ENCODE measurements at places on chromosomes 6 and 20. TPM values are rescaled to one million over a fixed set of nuclear protein-coding genes. Genes with fewer than 3 reads are reported as not detected.

The C6orf58 gene
- not detected for total RNA-seq

DNA sequence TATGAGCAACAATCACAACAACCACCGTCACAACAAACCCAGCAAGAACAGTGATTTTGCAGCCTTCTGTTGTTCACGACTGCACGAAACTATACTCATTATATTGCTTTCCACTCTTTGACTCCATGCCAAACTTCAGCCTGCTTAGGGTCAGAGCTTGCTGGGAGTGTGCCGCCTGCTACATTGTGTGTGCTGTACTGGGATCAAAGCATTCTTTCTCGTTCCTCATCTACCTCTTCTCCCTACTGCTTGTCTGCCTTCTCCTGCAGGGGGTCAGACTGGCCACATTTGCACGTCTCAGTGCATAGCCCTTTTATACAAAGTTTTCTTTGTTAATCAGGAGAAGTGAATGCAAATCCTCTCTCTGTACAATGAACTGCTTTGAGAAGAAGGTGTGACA lies 401.6 kb upstream of the CITED2 start:
- DNase-seq = no peak

- no peak for DNase-seq
Observed at GRCh38 chr6:5851261-5851757, 155.4 kb downstream of the NRN1 start.

GRCh38 chr20:60036746-60037499 lies 78.7 kb downstream of the CDH26 start:
- peak; percentile 45 for DNase-seq

The WDR27 gene
- total RNA-seq = 28.3 TPM

GRCh38 chr6:16481697-16482399 lies 243.5 kb downstream of the GMPR start:
- no peak for DNase-seq

GRCh38 chr20:20399531-20400500 lies 31.9 kb downstream of the INSM1 start:
- DNase-seq = no peak

GRCh38 chr6:164164876-164165275 lies 750.4 kb downstream of the QKI start:
- no peak for DNase-seq

The SCGN gene
- total RNA-seq = not detected

DNA sequence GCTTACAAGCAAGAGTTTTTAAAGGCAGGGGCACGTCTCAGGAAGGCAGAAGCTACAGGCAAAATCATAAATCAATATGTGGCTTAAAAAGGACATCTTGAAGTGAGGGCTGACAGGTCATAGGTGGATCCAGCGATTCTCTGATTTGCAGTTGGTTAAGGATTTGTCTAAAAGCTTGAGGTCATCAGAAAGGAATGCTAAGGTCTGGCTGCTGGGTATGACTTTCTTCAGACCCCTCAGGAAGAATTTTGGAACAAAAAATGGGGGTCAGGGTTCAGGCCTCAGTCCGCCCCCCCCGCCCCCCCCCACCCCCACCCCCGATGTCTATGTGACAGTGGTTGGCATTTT lies 261.9 kb downstream of the CDH4 start:
- DNase-seq = no peak

The TMEM244 gene
- total RNA-seq = not detected

GRCh38 chr20:50834599-50835005 lies 39.7 kb downstream of the BCAS4 start:
- peak; percentile 23 for DNase-seq

The ANKRD66 gene
- not detected for total RNA-seq

DNA sequence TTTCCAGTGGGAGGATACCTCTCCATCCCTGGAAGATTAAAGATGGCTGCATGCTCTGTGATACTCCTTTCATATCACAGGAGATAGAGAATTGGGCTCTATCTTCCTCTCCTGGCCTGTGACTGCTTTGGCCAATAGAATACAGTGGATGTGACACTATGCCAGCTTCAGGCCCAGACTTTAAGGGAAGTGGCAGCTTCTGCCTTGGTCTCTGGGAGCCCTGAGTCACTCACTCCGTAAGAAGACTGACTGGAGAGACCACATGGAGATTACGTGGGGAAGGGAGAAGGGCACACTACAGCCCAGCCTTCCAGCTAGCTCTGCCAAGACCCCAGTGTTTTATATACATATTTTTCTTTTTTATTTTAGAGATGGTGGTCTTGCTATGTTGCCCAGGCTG lies 10.4 kb upstream of the MMP9 start:
- no peak for DNase-seq

The NRN1 gene
- total RNA-seq = not detected

DNA sequence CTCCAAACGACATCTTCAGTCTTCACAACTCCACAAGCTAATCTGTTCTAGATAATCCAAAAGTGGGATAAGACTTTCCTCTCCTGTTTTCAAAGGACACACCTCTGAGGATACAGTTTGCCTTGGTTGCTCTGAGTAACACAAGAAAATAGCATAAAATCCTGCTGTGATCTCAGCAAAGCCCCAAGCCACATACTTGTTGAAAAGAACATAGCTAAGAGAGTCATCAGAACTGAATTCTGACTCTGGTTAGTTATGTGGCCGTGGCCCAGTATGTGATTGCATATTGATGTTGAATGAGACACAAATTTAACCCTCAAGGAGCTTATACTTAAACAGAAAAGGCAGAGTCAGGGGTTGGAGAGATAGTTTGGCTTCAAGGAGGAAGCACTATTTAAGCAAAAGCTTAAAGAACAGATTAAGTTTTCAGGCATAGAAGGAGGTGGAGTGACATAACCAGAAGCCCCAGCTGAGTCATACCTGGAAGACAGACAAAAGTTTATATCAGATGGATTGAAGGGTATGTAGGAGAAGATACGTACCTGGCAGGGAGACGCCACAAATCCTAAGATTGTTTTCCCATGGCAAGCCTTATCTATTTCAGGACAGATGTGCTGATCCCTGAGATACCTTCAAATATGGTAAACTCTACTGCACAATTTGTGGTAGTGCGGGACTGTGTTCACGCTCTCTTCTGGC lies 41.2 kb downstream of the OPN5 start:
- peak; percentile 32 for DNase-seq

GRCh38 chr20:47591231-47591630 lies 89.5 kb downstream of the NCOA3 start:
- DNase-seq = no peak

DNA sequence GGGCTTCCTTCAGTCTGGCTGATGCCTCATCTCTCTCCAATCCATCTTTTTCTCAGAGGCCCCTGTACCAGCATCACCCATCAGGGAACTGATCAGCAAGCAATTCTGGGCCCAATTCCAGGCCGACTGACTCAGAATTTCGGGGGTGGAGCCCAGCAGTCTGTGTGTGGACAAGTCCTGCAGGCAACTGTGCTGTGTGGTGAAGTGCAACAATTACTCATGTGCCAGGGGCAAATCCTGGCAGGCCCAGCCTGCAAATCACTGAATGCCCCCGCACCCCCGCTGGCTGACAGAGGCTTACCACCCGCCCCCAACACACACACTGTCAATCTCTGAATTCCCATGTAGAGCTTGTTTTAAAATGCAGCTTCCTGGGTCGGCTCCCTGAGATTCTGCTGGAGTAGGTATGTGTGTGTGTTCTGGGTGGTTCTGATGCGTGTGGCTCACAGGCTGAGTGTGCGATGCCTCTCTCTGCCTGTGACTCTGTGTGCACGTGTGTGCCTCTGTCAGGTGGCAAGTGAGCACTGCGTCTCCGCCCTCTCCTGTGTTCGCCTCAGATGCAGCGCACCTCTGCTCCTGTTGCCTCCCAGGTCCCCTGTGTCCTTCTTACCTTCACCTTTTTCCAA lies 45.4 kb downstream of the SSR1 start:
- DNase-seq = peak; percentile 99

DNA sequence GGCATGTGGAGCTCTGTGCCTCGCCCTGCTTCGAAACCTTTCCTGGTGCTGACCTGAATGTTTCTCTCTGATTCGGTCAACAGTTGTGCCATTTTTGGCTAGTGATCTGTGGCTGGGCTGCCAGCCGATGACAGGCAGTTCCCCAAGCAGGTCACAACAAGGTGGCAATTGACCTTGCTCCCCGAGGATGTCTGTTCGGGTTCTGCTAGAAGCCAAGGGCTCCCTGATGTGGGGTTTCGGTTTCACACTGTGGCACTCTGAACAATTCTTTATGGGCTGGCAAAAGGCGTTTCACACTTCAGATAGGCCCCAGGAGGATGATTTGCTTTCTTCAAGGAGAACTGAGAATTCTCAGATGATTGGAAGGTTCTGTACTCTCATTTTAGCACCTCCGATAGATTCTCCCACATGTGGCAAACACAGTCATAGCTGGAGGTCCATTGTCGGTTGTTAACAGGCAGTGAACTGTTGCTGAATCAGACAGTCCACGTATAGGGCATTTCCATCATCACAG lies 135.6 kb downstream of the SLC24A3 start:
- DNase-seq = no peak

The SLC35D3 gene
- not detected for total RNA-seq

- no peak for DNase-seq
Observed at GRCh38 chr20:49450281-49450721, 32.2 kb downstream of the KCNB1 start.

The SLC17A1 gene
- not detected for total RNA-seq

- DNase-seq = peak; percentile 55
Observed at GRCh38 chr20:22836211-22836610, 198.9 kb upstream of the SSTR4 start.

Data from PC-3 (cell line).